ENCODE measurements at places on chromosomes 12 and 14.

DNA sequence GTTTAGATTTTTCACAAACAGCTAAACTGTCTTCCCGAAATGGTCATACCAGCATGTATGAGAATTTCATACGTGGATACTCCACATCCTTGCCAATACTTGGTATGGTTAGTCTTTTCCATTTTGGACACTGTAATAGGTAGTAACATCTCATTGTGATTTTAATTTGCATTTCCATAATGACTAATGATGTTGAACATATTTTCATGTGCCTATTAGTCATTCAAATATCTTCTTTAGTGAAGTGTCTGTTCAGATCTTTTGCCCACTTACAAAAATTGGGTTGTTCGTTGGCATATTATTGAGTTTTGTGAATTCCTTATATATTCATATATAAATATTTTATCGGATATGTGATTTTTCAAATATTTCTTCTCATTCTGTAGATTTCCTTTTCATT lies 78.0 kb upstream of the GNG2 start:
- no peak for DNase-seq

- DNase-seq = no peak
Observed at GRCh38 chr14:99267381-99267780, 4.6 kb downstream of the BCL11B start.

DNA sequence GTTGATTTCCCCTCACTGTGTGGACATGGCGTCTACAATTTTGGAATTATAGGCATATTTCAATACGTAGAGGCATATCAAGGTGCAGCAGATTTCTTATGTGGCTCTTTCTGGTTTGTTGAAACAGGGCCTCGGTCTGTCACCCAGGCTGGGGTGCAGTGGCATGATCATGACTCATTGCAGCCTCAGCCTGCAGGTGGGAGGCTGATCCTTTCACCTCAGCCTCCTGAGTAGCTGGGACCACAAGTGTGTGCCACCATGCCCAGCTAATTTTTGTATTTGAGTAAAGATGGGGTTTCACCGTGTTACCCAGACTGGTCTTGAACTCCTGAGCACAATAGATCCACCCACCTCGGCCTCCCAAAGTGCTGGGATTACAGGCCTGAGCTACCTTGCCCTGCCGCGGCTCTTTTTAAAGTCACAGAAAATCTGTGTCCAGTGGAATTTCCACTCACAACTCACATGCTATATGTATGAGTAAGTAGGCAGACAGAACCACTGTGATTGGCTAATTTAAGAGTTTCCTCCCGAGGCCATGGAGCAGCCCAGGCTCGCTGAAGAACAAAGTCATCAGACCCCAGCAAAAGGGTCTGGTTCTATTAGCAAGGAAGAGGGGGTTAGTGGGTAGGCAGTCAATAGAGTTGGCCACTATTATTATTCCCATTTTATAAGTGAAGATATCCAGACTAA lies 9.1 kb downstream of the GNG2 start:
- DNase-seq = no peak

GRCh38 chr12:88856201-88856600 lies 275.9 kb upstream of the KITLG start:
- DNase-seq = no peak

- DNase-seq = no peak
Observed at GRCh38 chr12:47988073-47989022, 15.9 kb downstream of the COL2A1 start.

DNA sequence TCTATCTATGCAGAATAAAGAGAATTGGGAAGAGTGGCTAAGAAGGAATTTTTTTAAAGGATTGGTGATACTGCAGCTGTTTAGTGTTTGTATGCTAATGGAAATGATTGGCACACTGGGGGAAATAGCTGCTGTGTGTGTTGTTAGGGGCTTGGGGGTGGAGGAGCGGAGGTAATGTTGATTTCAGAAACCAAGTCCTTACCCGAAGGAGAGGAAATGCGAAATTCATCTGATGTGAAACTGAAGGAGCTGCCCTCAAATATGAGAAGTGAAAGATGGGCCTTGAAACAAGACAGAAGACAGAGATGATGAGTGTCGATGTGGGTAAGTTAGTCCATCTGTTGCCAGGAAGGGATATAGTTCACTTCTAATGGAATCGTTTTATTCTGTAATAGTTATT lies 21.2 kb upstream of the RNASE12 start:
- DNase-seq = no peak

GRCh38 chr14:65438266-65438933 lies 25.9 kb downstream of the FUT8 start:
- no peak for DNase-seq

- DNase-seq = no peak
Observed at GRCh38 chr14:54702014-54702491, 135.1 kb downstream of the SAMD4A start.

GRCh38 chr14:67704484-67705089 lies 2.9 kb downstream of the RDH12 start:
- DNase-seq = no peak

GRCh38 chr12:111417784-111418593 lies 12.3 kb downstream of the SH2B3 start:
- no peak for DNase-seq

DNA sequence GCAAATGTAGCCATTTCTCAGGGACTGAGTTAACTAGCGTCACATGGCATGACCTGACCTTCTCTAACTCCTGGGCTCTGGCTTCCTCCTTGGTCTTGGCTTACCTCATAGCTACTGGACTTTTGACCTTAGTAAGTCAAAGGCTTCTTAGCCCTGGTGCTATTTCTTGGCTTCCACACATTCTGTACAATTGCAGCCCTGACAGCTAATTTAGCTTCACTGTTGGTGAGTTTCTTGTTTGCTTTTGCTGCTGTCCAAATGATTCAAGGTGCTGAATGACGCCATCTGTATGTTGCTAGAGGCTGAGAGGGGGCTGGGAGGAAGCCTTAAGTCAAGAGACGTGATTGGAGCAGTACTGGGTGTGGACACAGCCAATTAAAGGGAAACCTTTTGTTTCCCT lies 202.7 kb downstream of the PRKD1 start:
- no peak for DNase-seq

- DNase-seq = no peak
Observed at GRCh38 chr14:60250257-60251035, 1.4 kb downstream of the PPM1A start.

- DNase-seq = no peak
Observed at GRCh38 chr12:94597268-94597667, 53.1 kb downstream of the TMCC3 start.

GRCh38 chr12:14901228-14901562 lies 15.5 kb upstream of the MGP start:
- no peak for DNase-seq

DNA sequence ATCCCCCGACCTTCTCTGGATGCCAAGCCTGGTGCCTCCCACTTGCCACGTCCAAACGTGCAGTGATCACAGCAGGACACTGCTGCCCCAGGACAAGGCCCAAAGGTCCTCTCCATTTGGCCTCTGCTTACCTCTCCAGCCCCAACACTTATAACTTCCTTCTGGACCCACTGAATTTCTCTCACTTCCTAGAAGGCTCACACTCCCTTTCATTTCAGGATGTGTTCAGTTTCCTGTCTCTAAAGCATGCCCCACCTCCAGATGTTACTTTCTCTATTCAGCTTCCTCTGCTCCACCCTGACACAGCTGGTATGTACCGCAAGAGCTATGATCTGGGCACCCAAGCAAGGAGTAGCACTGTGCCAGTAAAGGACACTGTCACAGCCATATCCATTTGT lies 33.0 kb downstream of the CDKL1 start:
- peak; percentile 12 for DNase-seq

DNA sequence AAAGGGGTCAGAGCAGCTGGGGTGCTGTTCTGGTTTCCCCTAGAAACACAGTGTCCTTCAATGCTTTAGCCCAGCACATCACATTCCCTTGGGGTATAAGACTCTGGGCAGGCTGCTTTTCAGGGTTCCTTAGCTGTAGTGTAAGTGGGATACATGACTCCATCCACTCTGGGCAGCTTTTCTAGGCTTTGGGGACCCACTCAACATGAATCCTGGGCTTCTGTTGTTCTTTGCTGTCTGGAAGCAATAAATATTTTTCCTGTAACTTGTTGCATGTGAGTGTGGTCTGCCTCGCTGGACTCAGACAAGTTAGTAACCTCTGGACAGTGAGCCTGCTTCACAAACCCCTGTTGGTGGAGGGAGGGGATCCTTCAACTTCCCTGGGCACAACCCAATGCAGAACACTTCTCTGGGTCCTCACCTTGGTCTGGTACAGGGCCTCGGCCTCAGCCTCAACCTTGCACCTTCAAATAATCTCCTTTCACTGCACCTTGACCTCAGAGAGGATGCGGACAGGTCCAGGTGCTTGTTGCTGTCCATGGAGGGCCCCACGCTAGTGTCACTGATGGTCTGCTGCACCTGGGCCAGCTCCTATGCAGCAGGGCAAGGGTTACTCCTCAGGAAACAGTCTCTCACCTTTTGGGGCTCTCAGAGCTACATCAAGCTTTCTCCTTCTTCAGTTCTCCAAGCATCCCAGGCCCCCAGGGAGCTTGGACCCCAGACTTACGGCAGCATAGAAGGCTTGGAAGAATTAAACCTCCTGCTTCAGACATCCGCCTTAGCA lies 13.5 kb upstream of the KRT73 start:
- DNase-seq = no peak

DNA sequence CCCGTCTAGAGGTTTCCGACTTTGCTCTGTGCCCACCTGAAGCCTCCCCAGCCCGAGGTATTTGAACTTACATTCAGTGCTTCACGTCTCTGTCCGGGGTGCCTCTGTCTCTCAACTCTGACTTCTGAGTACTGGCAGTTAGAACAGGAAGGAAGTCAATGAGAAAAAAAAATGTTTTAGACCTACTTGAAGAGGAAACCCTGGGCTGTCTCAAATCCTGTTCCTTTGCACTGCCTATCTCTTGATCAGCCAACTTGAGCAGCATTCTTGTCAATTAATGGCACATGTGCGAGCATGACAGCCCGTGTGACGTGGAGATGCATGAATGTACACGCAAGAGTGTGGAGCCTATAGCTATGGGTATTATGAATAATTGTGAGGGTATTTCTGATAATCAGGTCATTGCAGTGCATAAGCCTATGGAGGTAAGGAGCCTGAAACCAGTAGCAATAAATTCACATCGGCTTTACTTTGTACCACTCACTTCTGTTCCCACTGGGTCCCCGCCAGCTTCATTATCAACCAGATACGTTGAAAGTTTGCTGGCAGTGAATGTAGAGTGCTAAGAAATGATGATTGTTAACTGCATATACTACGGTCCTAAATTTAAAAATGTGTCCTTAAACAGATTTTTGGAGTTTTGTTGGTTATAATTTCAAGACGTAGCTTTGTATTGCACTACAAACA lies at the start of gene ARHGDIB:
Gene ARHGDIB (minus strand): TSS at position 136 of the 687 bp plus-strand sequence. CDS start 10,889 bp downstream, outside the sequence.
- DNase-seq = peak; percentile 20

DNA sequence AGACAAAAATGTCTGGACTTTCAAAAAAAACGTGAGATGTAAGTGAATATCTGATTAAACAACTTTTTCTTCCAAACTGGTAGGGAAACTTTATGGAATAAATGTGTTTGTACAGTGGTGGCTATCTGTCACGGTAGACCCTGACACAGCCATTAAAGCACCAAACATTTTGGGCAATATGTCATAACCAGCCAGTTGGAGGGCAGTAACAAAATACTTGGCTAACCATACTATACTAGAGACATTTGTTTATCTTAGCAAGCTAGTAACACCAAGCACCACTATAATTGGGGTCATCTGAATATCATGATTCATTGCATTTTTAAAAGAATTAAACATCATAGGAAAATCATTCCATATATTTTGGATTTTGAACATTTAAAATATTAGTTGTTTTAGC lies 6.0 kb upstream of the MYF6 start:
- no peak for DNase-seq

DNA sequence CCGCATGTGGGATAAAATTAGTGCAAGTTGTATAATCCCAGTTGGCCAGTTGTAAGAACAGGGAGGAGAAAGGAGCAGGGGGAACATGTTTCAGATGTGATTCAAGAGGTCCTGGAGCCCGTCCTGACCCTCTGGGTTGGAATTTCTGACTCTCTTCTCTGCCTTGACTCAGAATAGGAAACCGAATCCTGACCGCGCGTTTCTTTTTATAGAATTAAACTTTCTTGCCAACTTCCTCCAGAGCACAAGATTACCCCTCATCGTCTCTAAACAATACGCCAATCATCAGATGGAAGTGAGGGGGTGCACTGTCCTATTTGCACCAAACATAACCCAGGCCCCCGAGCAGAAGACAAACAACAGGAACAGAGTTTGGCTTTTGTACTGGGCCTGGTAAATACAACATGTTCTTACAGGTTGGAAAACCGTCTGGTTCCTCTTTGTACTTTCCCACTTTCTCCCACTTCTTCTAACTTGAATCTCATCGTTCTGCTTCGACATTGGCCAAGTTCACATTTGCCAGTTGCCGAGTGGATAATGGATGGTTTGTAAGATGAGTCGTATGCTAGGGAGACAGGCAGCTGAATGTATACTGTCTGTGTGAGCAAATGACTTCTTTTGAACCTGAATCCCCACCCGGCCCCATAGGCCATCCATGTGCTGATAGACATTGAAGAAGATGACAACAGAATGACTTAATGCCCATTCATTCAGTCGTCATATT lies 42.6 kb upstream of the MED13L start:
- no peak for DNase-seq

DNA sequence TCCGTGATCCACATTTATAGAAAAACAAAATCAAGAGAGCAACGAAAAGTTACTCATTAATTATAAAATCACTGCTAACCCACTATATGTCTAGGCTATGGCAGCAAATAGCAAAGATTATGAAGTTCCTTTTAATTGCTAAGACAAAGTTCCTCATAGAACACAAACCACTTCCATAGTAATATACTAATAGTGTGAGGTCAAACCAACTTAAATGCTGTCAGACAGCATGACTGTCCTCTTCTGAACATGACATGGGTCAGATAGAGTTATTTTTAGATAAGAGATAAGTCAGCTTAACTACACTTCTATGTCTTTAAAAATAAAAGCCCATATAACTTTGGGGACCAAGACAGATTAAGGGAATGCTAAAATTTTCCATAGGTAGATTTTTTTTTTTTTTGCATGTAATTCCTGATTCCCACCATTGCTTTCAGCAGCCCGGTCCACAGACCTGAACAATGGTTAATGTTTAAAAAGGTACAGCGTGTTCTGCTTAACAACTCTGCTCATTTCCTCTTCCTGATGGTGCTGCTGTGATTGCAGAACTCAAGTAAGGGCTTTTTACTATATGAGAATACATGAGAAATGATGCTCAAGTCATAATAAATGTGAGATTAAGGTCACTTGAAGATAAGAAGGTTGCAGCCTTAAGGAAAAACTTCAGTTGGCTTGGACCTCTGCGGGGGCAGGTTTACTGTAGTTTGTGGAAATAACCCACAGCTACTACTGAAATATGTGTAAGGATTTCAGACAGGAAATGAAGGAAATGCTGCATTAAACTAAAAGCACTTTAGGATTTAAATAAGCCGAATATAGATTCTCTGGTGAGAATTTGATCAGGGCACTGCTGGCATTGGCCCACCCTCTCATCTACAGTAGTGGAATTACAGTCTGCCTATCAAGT lies 37.7 kb upstream of the DUSP6 start:
- DNase-seq = no peak

- no peak for DNase-seq
Observed at GRCh38 chr14:54338696-54339317, 58.0 kb upstream of the CDKN3 start.

All from C1 segment of cervical spinal cord (tissue), 14 donors.